AG04449 (cell line): ENCODE measurements at places on chromosomes 6 and 20.
A peak's percentile ranks its signal among the peaks of the same experiment; 100 is the strongest.

- no peak for DNase-seq
Measured at GRCh38 chr6:89348372-89348771, 4.2 kb downstream of the UBE2J1 start.

- no peak for DNase-seq
Measured at GRCh38 chr6:142361345-142361744, 59.5 kb downstream of the ADGRG6 start.

DNA sequence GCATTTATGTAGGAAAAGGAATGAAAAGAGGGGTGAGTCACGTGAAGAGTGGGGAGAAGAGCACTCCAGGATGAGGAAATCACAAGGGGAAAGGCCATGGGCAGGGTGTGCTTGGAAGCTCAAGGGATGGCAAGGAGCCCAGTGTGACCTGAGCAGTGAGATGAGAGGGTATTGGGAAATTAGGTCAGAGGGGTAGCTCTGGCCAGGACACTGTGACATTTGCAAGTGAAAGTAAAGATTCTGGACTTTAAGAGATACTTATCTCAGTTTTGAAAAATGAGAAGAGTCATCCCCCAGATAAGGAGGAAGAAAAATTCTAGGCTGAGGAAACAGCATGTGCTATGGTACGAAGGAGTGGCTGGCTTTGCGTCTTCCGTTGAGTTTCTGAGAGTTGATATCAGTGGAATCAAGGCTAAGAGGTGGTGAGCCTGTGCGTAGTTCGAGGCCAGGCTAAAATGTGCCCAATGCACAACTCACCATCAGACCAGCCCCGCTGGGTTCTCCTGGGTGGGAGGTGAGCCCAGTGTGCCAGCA, 79.9 kb downstream of the GCLC start:
- no peak for DNase-seq

GRCh38 chr6:83804886-83805285, 48.3 kb upstream of the RIPPLY2 start:
- no peak for DNase-seq

DNA sequence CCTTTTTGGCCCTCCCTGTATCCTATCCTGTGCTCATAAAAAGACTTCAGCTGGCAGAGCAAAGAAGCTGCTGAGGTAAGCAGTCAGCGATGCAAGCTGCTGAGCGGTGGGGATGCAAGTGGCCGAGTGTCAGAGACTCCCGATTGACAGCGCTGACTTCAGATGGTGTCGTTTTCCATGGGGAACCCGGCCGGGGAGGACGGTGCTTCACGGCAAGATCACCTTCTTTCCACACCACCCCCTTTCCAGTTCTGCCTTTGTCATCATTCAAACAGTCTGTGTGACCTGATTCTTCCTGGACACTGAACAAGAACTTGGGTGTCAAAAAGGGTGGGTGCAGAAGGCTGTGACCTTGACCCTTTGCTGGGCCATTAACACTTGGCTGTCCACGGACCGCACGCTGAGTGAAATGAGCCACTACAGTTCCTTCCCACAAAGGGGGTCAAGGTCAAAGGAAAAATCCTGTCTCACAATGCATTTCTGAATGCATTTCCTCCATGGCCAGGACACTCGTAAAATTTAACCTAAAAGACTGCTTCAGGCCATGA, 52.9 kb upstream of the UNC93A start:
- DNase-seq, result no peak

DNA sequence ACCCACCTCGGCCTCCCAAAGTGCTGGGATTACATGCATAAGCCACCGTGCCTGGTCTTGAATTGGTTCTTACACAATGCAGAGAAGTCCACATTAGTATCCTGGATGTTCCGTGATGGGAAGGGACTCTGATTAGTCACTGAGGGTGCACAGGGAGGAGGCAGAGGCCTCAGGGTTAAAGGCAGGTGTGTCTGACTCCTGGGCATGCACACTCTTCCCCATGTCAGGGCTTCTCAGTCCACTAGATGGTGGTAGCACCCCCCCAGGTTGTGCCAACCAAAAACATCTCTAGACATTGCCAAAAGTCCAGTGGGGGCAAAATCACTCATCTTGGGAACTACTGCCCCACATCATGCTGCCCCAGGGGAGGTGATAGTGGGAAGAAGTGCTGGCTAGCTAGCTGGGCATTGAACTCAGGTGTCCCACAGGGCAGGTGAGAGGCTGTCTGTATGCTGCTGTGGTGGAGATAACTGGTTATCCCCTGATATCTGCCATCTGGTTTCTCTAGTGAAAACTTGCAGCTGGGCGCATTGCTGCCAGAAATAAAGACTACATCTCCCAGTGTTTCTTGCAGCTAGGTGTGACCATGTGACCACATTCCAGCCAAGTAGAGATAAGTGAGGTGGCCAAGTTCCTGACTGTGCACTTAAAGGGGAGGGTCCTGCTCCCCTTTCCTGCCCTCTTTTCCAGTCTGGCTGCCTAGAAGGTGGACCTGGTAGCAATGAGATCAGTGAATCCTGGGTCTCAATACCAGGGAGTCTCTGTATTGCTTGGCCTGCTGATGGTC, 8.4 kb upstream of the NSFL1C start:
- DNase-seq, result no peak

- no peak for DNase-seq
Measured at GRCh38 chr6:169503422-169504152, 198.2 kb downstream of the WDR27 start.

GRCh38 chr6:113980937-113981554, 10.1 kb upstream of the HDAC2 start:
- no peak for DNase-seq

GRCh38 chr6:148689168-148689567, 57.7 kb upstream of the UST start:
- no peak for DNase-seq

GRCh38 chr6:83514466-83514865, 2.1 kb downstream of the PRSS35 start:
- no peak for DNase-seq

DNA sequence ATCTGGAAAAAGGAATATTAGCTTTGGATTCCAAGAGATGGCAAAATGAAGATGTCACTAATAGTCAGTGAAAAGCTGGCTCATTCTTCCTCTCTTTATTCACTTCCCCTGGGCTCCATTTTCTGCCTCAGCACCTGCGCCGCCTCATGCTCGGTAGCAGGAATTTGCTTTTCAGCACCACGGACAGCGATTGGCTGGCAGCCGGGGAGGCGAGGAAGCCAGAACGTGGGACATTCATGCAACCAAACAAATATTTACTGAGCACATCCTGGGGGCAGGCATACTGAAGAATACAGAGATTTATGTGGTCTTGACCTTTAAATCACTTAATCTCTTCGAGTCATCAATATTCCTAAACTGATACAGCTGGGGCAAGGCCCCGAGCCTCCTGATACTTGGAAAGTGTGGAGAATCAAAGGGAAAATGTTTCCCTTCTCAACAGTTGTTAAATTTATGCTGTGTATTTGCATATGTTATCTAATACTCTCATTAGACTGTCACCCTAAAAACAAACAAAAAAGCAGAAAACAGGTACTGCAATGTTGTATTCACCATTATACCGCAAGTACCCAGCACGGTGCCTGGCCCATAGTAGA, 12.1 kb upstream of the PDYN start:
- DNase-seq, result no peak

- DNase-seq, result no peak
Measured at GRCh38 chr6:136158971-136159370, 91.1 kb downstream of the MTFR2 start.

DNA sequence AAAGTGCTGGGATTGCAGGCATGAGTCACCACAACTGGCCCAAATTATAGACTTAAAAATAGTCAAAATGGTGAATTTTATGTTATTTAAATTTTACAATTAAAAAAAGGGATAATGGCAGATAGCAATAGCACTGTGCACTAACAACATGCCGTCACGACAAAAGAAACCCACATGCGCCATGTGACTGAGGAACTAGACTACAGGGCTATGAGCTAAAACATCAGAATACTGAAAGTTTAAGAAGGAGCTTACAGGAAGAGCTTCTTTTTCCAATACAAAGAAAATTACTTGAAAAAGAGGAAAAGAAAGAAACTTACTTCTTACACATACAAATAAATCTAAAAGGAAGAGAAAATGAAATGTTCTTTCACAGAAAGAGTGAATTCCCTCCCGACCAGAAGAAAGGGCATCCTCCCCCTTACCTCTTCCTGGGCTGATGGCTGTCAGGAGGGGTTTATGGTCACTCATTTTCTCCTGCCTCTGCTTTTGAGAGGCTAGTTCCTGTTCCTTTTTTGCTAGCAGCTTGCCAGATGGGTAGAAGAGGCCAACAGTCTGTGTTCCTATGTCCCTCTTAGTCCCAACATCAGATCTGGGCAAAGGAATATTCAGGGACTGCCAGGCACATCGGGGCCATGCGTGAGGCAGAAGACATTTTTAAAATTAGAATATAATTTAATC, 54.5 kb downstream of the DZANK1 start:
- no peak for DNase-seq

- no peak for DNase-seq
Measured at GRCh38 chr6:47343600-47343999, 33.9 kb upstream of the TNFRSF21 start.

DNA sequence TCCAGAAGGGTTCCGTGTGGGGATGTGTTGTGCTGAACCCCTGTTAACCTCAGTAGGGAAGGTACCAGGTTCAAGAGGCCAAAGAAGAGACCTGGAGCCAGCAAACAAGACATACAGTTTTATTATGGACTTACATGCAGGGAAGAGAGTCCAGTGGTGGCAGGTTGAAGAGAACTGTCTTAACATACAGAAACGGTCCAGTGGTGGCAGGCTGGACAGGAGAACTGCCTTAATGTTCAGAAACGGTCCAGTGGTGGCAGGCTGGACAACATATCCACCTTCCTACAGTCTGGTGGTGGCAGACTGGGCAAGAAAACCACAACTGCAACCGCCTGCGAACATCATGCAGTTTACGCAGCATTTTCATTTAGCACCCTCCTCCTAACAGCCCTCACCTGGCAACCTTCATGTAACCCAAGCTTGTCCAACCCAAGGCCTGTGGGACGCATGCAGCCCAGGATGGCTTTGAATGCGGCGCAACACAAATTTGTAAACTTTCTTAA, 75.9 kb downstream of the PHACTR3 start:
- DNase-seq, result no peak

- no peak for DNase-seq
Measured at GRCh38 chr6:170459451-170459850, 93.7 kb downstream of the PSMB1 start.

DNA sequence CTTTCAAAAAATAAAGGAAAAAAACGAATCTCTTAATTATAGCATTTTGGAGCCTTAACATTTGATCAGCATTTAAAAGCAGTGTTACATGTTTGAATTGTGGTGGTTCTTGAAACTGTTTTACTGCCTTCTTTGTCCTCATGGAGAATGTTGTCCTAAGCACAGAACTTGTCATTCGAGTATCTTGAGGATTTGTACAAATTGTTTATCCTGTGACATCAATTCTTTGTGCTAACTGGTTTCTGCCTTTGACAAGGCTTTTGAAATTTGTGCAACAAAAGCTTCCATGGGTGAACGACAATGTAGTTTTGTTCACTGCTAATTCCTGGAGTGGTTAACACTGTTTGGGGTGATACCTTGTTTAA, 130.8 kb downstream of the SCAF8 start:
- no peak for DNase-seq

DNA sequence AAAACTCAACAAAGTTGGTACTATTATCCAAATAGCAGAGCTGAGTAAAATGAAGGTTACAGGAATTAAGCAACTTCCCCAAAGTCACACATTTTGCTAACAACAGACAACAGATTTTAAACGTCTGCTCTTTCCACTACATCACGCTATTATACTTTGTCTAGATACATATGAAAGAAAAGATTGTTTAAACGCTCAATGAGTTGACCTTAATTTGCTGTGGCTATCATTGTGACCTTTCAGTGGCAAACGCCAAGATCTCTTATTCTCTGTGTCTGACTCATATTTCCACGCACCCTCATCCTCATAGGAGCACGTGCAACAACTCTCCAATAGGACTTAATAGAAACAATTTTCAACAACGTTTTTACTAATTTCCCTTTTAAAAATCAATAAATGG, 540.1 kb downstream of the MAFB start:
- DNase-seq, result no peak

DNA sequence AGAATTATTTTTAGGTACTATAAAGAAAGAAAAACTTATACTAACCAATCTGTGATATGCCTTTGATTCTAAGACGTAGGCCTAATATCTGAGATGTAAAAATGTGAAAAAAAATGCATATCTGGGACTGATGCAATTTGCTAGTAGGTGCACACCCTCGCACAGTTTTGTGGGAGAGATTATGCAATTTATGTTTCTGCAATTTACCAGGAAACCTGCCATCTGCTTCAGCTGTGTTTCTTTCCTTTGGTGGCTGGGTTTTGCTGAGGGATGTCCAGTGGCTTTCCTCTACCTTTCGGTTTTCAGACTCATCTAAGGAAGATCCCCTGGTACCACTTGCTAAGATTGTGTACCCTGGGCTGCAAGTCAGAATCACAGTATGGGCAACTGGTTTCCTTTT, 186.9 kb downstream of the ZFP64 start:
- no peak for DNase-seq

DNA sequence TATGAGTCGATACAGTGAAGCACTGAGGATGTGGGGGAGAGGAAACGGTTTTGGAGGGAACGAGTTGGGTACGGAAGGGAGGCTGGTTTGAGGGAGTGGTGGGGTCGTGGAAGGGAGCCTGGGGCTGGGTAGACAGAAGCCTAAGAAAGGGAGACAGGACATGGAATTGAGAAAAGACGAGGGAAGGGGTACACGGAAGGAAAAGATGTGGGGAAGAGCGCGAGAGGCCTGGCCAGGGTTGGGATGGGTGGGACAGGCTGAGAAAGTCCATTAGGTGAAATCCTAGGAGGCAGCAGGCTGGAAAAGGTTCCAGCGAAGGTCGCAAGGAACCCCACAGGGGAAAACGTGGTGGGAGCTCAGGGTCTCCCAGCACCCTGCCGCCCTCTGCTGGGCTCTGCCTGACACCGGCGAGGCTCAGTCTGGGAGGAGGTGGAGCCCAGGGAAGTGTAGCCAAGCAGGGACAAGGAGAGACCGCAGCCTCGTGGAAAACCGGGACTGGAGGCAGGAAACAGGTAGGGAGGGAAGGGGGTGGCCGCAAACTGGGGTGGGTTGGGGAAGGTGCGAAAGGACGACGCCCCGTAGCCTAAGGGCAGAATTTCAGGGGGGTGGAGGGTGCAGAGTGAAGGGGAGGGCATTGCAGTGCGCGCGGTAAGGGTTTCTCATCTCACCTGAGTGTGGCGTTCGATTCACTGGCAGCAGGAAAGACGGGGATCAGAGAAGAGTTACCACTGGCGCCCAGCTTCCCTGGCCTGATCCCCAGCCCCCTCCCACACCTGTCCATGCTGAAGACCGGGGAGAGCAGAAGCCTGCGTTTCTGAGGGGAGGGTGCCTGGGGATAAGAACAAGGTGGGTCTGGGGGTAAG, 4.3 kb downstream of the GABBR1 start:
- DNase-seq, result no peak

DNA sequence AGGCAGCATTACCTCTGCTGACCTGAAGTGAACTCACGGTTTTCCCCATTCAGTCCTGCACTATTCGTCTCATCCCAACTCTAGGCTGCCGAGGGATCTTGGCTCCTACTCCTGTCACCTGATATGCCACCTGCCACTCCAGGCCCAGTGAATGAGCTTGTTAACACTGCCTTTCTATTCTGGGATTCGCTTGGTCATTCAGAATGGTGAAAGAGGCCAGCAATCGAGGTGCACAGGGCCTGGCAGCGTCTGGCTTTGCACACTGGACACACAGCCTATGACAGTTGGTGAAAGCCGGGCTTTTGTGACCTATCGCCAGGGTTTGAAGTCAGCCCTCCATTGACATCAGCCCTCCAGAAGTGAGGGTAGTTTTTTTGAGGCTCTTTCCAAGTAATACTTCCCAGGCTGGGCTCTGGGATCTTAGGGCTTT, 59.3 kb upstream of the MYL9 start:
- no peak for DNase-seq

- peak; percentile 71 for DNase-seq
Measured at GRCh38 chr6:84411060-84411629, 183.7 kb upstream of the CEP162 start.
